Right renal cortex interstitium (tissue), 3 donors: ENCODE measurements at places on chromosomes 3 and 15.

- no peak for DNase-seq
Observed at GRCh38 chr15:63517628-63518027, 13.2 kb downstream of the USP3 start.

DNA sequence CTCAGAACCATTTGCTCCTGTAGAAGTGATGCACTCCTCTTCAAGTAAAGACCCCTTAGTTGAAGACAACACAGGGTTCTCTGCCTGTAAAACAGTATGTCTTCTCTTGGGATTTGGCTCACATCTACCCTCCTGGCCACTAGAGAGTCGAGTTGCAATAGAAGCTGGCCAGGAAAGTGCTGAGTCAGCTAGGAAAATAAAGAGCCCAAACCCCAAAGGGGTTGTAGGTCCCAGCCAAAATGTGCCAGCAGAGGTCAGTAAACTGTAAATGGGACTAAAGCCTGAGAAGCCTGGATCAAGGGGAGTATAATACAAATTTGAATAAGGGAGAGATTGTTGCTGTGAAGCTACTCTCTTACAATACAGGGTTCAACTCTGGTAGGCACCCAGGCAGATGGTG is 37.2 kb upstream of the THBS1 start:
- no peak for DNase-seq

GRCh38 chr15:88032787-88033186 is 223.8 kb downstream of the NTRK3 start:
- DNase-seq: no peak

DNA sequence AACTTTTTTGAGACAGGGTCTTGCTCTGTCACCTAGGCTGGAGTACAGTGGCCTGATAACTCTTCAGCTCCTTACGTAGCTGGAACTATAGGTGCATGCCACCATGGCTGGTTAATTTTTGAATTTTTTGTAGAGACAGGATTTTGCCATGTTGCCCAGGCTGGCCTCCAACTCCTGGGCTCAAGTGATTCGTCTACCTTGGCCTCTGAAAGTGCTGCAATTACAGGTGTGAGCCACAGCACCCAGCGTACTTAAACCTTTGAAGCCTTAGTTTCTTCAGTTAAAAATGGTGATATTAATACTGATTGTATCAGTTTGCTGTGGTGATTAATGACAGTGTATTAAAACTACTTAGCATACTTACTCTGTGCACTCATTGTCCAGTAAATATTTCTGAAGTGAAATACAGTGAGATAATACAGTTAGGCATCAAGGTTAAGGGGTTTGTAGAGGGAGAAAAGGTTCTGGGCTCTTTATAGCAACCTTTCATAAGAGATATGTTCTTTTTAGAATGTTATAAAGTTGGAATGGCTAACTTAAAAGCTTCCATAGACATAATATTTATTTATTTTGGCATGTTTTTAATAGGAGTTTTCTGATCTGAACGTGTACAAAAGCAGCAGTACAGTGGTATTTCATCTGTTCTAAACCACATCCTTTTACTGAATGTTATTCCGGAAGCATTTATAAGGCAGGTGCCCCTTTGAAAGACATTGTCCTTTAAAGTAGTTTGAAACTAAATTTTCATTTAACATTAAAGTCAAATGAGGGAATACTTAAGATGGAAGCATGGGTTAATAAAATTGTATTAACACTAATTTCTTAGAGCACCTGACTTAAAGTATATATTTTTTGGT is 23.6 kb downstream of the NCK1 start:
- no peak for DNase-seq

GRCh38 chr3:168331756-168332155 is 236.0 kb upstream of the GOLIM4 start:
- DNase-seq: no peak

DNA sequence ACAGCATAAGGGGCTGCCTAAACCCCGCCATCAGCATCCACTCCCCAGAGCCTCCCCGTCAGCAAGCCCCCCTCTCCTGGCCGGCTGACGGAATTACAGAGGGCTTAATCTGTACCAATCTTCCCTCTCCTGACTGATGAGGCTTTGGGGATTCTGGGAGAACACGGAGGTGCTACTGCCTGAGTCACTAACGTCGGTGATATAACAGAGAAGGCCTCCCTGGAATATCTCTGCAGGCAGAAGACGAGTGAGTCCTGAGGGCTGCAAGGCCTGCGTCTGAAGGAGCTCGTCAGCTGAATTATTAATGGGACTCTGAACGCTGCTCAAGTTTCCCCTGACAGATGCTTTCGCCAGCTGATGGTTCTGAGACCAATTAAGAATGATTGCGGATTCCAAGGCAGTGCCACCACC is 147.7 kb downstream of the XXYLT1 start:
- DNase-seq: no peak

DNA sequence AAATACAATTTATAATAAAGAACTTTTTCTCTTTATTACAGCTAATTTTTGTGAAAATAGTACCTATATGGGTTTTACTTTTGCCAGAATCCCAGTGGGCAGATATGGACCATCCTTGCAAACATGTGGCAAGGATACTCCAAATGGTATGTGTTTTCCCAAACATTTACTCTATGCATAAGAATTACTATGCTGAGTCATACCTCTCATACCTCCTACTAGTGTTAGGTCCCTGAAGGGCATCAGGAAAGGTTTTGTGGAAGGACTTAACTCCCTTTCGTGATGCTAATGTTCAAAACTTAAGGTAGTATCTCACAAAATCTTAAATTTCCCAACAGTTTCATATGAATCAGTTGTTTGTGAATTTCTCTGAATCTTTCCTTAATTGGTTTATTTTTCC is 21.3 kb downstream of the ADGRG7 start:
- DNase-seq: no peak

DNA sequence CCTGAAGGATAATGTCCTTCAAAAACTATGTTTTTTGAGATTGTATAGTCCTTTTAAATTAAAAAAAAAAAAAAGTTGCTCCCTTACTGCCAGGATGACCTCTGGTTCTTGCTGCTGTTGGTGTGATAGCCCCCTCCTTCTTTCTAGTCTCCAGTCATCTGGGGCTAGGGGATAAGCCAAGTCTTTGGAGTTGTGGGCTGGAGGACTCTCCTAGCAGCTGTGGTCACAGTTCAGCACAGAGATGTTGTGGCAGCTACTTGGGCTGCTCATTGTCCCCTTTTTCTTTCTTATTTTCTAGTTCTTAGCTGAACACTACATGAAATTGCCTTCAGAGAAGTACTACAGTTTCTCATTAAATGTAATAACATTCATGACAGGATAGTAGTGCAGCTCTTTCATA is 39.2 kb upstream of the APH1B start:
- DNase-seq: no peak

DNA sequence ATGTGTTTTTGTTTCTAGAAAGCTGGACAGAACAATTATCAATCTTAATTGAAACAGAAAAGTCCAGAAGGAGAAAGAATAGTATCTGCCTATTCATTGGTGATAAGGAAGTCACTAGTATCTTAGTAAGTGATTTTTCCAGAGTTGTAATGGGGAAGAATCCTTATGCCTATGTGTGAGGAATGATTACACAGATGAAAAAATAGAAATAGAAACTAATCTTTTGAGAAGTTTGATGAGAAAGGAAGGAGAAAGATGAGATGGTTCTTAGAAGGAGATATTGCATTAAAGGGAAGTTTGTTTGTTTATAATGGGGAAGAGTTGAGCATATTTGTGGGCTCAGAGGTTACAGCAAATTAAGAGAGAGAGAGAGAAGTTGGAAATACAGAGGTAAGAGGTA is 42.7 kb upstream of the CBLB start:
- no peak for DNase-seq

DNA sequence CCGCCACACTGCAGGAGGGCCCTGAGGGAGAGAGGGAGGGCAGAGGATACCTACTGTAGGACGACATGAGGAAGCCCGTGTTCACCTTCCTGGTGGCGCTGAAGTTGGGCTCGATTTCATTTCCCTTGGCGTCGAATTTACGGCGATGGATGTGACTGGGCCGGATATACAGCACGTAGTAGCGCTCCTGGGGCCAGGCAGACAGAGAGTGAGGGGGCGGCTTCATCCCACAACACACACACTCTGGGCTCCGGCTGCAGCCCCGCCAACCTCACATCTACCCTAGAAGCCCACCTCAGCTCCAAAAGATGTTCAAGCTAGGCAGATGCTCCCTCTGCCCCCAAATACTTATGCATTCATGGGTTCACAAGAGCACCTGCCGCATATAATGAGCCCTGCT is 4.5 kb downstream of the ARPIN start:
- DNase-seq: no peak

DNA sequence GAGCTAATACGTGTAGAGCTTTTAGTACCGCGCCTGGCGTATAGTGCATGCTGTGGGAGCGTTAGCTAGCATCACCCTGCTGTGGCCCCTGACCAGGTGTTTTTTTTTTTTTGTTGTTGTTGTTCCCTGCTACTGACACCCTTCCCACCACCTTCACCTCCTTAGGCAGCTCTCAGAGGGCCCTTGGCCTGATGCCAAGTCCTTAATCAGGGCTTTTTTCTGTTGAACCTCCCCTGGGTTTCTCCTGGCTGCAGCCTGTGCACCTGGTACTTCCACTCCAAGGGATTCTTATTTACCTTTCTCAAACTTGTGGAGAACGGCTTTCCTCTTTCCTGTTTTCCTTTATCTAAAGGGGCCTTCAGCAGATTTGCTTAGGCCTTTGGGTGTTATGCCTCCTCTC is 53.3 kb downstream of the SLC7A14 start:
- no peak for DNase-seq

DNA sequence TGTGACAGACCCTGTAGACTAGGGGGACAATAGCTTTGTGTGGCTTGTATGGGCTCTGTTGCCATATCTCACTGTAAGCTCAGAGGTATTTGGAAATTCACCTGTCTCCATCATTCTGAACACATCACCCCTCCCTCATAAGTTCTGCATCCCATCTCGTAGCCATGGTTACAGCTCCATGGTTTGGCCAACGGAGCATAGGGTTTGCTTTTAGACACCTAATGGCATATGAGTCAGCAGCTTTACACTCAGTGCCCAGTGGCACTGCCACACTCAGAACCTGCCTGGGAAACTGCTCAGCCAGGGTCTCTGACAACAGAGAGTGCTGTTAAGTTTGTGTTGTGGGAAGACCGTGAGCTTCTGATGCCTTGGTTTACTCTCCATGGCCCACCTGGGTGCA is 67.3 kb downstream of the CCK start:
- no peak for DNase-seq

DNA sequence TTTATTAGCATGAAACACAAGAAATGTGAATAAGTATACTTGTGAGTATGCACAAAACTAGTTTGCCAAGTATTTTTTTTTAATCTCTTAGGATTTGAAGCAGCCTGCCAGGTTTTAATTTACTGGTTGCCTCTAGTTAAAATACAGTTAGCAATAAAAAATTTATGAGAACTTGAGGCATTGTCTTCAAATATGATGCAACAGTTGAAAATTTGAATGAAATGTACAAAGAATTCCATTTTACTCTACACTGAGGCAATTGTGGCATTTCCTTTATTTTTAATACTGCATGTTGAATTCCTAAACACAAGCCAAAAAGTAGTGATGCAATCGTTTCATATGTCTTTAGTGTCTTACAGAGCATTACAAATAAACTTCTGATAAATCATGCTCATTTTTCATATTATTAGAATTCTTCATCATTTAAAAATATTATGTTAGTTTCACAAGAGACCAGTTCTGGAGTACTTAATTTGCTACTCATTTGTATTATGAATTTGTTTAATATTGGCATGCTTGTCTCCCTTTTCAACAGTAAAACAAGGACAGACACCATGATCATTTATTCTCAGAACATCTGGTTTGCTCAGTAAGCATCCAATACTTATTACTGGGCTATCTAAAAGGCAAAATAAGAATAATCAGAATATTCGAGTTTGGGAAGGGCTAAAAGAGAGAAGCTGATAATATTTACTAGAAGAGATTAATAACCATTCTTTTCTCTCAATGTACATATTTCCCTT is 124.8 kb upstream of the PTX3 start:
- no peak for DNase-seq

DNA sequence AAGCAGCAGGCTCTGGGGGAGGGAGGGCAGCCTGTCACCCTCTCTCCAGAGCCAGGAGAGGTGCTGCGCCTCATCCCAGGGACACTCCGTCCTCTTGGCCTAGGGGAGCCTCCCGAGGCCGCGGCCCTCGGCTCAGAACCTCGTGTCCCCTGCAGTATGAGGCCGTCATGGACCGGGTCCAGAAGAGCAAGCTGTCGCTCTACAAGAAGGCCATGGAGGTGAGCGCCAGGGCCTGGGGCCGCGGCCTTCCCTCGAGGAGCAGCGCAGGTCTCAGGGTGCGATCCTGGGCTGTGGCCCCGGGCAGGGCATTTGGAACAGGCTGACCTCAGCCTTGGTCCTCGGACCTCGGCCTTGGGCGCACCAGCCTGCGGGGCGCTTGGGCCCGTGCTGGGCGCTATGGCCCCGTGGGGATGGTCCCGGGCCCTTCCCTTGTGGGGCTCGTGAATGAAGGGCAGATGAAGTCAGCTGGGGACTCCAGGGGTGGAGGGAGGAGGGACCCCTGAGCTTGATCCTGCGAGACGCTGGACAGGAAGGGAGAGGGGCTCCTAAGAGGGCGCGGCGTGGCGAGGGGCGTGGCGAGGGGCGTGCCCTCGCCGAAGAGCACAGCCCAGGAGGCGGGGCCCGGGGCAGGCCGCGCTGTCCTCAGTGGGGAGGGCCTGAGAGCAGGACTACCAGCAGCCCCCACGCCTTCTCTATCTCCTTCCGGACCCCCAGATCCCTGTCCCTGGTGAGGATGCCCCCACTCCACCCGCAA is 32.9 kb downstream of the PSTPIP1 start:
- DNase-seq: no peak

DNA sequence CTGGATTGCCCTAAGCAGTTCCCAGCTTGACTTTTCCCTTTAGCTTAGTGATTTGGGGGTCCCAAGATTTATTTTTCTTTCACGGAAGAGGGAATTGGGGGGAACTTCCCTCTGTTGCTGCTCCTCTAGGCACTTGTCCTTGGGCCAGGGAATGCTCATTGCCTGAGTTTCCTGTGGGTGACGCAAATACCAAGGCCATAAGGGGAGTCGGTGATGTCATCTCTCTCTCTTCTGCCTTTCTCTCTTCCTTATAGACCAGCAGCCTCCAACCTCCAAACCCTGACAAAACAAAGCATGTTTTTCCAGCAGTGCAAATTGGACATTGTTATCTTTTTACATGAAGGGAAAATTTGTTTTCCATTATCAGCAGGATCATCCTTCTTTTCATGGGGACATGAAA is 120.2 kb downstream of the ITPR1 start:
- DNase-seq: no peak

- DNase-seq: no peak
Observed at GRCh38 chr3:11601446-11602238, 42.1 kb downstream of the VGLL4 start.

DNA sequence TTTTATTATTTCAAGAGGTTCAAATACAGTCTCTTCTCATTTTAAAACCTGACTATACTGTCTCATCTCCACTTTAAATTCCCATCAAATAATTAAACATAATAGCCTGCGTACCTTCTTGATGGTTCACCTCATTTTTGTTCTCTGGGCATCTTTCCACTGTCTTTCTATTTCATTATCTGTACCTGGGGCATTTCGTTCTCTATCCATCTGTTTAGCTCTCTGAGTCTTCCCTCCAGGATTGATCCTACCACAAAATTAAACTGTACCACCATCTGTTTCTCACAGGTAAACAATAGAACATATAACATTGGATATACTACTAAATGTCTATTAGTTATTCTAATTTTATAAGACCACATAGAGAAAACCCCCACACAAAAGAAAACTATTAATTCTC is 1331.4 kb downstream of the NSUN3 start:
- no peak for DNase-seq

- DNase-seq: no peak
Observed at GRCh38 chr15:78364233-78364632, 24.1 kb downstream of the CRABP1 start.
